ENCODE measurements at places on chromosomes 12 and 14. TPM values are rescaled to one million over a fixed set of nuclear protein-coding genes. Genes with fewer than 3 reads are reported as not detected.

The GPRC5A gene
- total RNA-seq: 10.7 TPM

The PRPH gene
- not detected for total RNA-seq

The SAMD15 gene
- total RNA-seq: 0.88 TPM

The RIMBP2 gene
- total RNA-seq: not detected

The DEGS2 gene
- total RNA-seq: 2.0 TPM

Data from dermis blood vessel endothelial cell (primary cell).